Psoas muscle (tissue), 8 donors: ENCODE measurements at places on chromosomes 13 and 19. TPM values are rescaled to one million over a fixed set of nuclear protein-coding genes. Genes with fewer than 3 reads are reported as not detected.

DNA sequence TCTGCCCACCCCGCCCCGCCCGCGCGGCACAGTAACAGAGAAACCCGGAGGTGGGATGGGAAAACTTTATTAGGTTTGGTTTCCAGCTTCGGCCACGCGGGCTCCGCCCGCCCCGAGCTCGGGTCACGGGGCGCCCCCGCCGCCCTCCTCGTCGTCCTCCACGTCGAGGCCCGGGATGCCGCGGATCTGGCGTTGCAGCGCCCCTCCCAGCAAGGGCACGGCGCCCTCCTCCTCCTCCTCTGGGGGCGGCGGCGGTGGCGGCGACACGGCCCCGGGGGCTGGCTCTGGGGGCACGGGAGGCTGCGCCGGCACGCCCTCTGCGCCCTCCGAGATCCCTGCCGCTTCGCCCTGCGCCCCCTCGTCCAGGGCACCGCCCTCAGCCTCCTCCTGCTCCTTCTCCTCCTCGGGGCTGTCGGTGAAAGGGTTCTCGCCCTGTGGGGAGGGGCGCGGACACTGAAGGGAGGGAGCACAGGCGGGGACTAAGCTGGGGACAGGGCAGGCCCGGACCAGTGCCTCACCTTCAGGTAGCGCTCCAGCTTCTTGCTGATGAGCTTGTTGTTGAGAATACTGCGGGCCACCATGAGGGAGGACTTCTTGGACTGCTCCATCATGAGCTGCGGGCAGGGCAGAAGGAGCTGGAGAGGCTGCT, 536 bp upstream of the AKAP8 start:
- no peaks in the 10 kb centered on the region for H3K36me3 ChIP-seq
- peak; percentile 80 for DNase-seq
- peak overlapping the region; percentile 78 for H3K4me3 ChIP-seq
- peak overlapping the region; percentile 93 for H3K27ac ChIP-seq

The SPRED3 gene
- polyA plus RNA-seq = 0.10 TPM

DNA sequence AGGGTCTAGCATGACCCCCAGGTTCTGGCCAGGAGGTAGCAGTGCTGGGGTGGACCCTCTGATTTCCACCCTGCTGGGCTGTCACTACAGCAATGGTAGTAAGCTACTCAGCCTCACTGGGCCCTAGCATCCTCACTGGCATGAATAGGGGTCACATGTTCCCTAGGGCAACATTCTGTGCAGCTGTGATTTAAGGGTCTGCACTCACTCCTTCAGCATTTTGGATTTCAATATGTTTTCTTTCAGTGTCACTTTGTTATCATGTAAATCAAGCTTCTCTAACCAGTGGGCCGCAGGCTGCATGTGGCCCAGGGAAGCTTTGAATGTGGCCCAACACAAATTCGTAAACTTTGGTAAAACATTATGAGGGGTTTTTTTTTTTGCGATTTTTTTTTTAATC, 57.8 kb downstream of the SPATA13 start:
- no peak overlapping the region for H3K27ac ChIP-seq
- no peaks in the 10 kb centered on the region for H3K4me1 ChIP-seq
- no peaks in the 10 kb centered on the region for H3K27me3 ChIP-seq
- no peak overlapping the region for H3K4me3 ChIP-seq

DNA sequence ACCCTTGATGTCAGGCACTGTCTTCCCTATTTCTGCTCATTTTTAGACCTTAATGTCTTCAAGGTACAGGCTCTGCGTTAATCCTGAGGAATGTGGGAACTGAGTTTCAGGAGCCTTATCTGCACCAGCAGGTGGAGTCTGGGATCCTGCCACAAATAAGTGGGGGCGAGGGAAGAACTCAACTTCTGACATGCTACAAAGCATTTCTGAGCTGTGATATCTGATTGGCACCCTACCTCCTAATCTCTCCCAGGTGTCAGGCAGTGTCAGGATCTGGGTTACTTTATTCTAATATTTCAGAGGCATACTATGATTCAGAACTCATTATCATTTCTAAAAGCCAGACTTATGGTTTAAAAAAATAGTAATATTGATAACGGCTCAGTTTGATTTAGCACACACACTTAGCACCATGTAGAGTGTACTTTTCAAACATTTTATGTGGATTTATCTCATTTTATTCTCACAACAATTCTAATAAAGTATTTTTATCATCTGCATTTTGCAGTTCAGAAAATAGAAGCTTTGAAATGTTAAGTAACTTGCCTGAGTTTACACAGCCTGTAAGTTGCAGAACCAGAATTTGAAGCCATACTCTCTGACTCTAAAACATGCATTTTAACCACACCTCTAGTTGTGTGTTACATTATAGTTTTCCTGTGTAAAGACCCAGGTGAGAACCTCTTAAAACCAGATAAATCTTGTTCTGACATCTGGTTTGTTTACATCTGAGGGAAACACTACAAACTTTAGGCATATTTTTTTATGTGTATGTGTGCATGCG, 358.6 kb downstream of the TDRD3 start:
- H3K27me3 ChIP-seq = no peaks in the 10 kb centered on the region
- H3K4me1 ChIP-seq = no peaks in the 10 kb centered on the region
- H3K27ac ChIP-seq = no peak overlapping the region
